ENCODE measurements at places on chromosomes 7 and 10.

DNA sequence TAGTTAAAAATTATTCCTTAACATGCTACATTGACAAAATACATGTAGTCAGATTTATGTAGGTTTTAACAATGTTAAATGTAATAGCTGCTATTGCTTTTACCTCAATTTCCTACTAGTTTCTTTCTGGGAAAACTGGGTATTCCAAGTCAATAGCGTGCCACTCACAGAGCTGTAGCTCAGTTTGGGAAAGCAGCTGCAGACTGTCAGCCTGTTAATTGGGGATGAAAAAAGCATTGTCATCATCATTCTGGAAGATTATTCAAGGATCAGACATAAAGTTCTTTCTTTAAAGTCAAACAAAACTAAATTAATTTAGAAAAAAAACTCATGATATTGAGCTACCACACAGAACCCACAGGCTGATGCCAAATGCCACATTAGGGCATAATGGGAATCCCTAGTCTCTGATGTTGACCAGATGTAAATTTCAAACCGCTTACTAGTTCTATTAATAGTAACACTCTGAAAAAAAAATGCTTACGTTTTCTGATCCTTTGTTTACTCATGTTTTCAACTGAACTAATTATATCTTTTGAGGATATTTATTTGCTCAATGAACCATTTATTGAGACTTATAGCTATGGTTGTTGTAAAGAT, 19.6 kb upstream of the AGMO start:
- no peak overlapping the region for H3K27ac ChIP-seq
- H3K27me3 ChIP-seq = peaks cover 18% of the 10 kb centered on the region
- H3K4me1 ChIP-seq = no peaks in the 10 kb centered on the region
- no peak for DNase-seq
- H3K4me3 ChIP-seq = no peak overlapping the region

GRCh38 chr10:110311357-110311949, 6.7 kb upstream of the SMNDC1 start:
- H3K4me1 ChIP-seq = no peaks in the 10 kb centered on the region
- peak; percentile 77 for DNase-seq
- H3K36me3 ChIP-seq = no peaks in the 10 kb centered on the region
- H3K27me3 ChIP-seq = no peaks in the 10 kb centered on the region
- H3K27ac ChIP-seq = no peak overlapping the region

DNA sequence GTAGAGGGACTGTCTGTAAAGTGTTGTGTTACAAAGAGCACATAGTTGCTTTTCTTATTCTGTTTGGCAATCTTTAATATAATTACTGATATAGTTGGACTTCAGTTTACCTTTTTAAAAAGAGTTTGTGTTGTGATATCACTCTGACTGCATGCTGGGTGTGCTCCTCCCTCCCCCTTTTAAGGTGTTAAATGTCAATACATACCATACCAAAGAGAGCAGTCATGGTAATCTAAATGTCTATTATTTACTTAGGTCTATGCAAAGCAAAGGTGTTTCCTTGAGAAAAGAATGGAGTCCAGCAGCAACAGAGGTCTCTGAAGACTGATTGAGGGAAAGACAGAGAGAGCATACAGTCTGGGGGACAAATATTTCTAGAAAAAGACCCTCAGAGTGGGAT, 275.1 kb upstream of the NRP1 start:
- no peak overlapping the region for H3K27ac ChIP-seq
- no peak for DNase-seq
- H3K4me1 ChIP-seq = peaks cover 7% of the 10 kb centered on the region
- no peaks in the 10 kb centered on the region for H3K27me3 ChIP-seq
- H3K4me3 ChIP-seq = no peak overlapping the region

DNA sequence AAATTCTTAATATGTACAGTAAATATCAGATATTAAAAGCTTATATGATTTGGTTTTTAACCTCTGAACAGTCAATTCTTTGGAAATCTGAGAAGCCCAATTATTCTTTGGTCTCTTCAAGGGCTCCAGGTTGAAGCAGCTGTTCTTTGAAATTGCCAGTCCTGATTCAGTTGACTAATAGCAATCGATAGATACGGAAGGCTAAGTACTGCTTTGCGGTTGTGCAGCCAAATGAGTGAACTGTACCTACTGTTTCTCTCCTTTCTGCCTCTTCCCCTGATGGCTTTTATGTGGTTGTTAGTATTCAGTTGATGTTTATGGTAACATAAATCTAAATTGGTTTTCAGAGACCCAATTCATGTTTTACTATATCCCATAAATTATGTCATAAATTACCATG, 103.1 kb upstream of the RPA3 start:
- no peaks in the 10 kb centered on the region for H3K36me3 ChIP-seq
- H3K4me3 ChIP-seq = no peak overlapping the region
- no peak overlapping the region for H3K27ac ChIP-seq
- no peaks in the 10 kb centered on the region for H3K4me1 ChIP-seq
- DNase-seq = no peak
- no peaks in the 10 kb centered on the region for H3K27me3 ChIP-seq

- no peak overlapping the region for H3K4me3 ChIP-seq
- peaks cover 96% of the 10 kb centered on the region for H3K36me3 ChIP-seq
- no peak for DNase-seq
- no peaks in the 10 kb centered on the region for H3K4me1 ChIP-seq
These were observed 24.9 kb downstream of the POLR3A start for GRCh38 chr10:78004215-78005026.

DNA sequence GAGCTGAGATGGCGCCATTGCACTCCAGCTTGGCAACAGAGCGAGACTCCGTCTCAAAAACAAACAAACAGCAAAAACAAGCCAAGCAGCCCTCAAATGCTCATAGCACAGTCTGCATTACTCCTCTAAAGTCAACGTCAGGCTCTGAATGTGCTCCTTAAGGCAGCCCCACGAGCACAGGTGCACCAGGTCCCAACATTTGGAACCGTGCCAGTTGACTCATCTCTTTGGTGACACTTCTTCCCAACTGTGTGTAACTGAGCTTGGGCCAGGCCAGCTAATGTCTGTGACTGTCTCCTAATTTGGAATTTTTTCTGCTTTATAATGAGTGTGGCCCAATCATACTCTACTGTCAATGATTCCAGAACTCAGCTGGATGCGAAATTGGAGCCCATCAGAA, 66.3 kb upstream of the EFCAB10 start:
- DNase-seq = no peak
- peaks cover 10% of the 10 kb centered on the region for H3K4me1 ChIP-seq
- peaks cover 7% of the 10 kb centered on the region for H3K36me3 ChIP-seq
- no peaks in the 10 kb centered on the region for H3K27me3 ChIP-seq

DNA sequence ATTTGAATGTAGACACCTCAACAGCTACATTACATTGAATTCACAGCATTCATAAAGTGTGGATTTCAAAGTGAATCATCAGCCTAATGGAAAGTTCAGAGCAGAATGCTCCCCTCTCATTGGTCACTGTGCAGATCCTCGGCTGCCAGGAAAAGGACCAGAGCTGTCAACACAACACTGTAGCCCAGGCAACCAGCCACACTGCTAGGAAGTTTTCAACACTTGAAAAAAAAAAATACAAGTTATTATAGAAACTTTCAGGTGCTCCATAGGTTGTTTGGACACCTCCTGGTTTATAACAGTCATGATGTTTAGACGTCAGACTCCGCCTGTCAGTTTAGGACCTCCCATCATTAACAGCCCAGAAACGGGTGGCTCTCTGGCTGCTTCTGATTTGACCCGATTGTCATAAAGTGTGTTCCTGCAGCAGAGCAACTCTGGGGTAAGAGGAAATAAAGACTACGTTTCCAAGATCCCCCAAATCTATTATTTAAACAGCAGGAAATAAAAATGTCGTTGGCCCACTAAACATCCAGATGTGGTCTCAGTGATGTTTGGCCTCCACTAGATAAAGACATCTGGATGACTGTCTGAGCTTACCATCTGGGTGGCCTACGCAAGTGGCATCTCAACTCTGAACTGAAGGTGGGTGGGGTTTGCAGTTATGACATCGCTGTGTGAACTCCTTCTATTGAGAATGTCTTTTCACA, 117.4 kb downstream of the CABCOCO1 start:
- H3K4me1 ChIP-seq = peaks cover 9% of the 10 kb centered on the region
- H3K27ac ChIP-seq = no peak overlapping the region
- H3K36me3 ChIP-seq = no peaks in the 10 kb centered on the region
- no peak overlapping the region for H3K4me3 ChIP-seq
- peak; percentile 38 for DNase-seq

DNA sequence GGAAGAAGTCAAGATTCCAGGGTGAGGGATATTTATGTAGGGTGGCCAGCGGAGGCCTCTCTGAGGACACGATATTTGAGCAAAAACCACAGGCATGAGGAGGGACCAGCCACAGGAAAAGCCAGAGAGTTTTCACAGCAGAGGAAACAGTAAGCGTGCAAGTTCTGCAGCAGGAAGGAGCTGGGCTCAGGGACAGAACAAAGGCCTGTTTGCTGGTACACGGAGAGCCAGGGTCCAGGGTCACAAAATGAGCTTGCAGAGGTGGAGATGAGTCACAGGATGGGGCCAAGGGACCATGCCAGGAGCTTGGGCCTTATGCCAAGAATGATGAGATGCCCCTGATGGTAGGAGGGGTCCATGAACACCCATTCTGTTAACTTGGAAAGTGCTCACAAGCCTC, 283.5 kb downstream of the PLXNA4 start:
- DNase-seq = no peak
- no peak overlapping the region for H3K27ac ChIP-seq
- H3K4me1 ChIP-seq = no peaks in the 10 kb centered on the region
- no peaks in the 10 kb centered on the region for H3K36me3 ChIP-seq

DNA sequence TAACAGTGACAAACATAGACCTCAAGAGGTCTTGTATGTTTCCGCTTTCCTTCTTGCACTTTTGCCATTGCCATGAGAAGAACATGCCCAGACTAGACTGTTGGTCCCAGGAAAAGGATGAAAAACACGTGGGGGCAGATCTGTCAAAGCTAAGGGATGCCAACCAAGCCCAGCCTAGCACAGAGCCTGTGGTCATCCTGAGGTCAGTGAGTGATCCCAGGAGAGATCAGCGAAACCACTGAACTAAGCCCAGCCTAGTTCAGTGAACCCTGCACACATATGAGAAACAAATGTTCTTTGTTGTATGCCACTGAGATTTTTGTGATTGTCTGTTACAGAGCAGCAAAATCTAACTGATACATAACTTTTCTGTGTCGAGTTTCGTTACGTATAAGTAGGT, 718.8 kb downstream of the MAGI2 start:
- H3K27me3 ChIP-seq = peaks cover 33% of the 10 kb centered on the region
- H3K27ac ChIP-seq = no peak overlapping the region
- no peak overlapping the region for H3K4me3 ChIP-seq
- H3K4me1 ChIP-seq = no peaks in the 10 kb centered on the region
- DNase-seq = peak; percentile 0

- H3K27me3 ChIP-seq = no peaks in the 10 kb centered on the region
- peaks cover 10% of the 10 kb centered on the region for H3K4me1 ChIP-seq
- no peak for DNase-seq
- no peaks in the 10 kb centered on the region for H3K36me3 ChIP-seq
- H3K27ac ChIP-seq = no peak overlapping the region
These were observed 52.1 kb downstream of the ADD3 start for GRCh38 chr10:110059925-110060324.

DNA sequence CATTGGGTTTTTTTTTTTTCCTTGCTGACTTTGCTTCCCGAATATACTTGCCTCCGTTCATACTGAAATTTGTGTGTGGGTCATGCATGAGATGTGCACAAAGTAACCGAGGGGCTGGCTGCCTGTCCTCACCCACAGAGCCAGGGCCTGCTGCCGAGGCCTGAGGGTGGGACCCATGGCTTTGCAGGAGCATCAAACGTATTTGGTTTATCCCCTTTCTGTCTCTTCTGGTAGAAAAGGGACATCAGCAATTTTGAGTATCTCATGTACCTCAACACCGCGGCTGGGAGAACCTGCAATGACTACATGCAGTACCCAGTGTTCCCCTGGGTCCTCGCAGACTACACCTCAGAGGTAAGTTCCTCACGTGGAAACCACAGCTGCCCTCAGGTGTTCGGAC, 3.5 kb upstream of the LRRC18 start:
- no peak overlapping the region for H3K27ac ChIP-seq
- peaks cover 8% of the 10 kb centered on the region for H3K27me3 ChIP-seq
- no peak overlapping the region for H3K4me3 ChIP-seq

DNA sequence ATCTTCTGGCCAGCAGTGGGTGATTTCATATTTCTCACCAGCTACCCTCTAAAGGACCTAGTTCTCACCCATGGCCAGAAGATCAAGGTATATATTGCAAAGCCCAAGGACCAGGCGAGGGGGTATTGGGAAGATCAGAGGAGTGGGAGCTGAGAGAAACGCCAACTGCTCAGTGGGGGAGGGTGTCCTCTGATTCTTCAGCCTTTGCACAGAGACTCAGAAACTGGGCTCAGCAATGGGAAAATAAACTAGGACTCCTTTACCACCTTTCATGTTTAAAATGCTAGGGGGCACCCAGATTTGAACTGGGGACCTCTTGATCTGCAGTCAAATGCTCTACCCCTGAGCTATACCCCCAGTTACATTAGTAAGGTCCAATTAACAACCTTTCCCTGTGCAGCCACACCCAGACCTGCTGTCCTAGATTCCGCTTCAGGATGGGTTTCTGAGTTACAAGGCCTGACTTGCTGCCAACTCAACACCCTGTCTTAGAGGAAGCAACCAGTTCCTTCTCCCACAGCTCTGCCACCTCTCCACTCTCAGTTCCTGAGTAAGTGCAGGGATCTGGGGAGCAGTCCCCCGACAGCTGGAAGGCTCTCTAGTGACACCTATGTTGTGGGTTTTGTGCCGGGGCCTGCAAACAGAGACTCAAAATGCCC, 93.5 kb downstream of the ZNF783 start:
- no peak overlapping the region for H3K4me3 ChIP-seq
- H3K36me3 ChIP-seq = no peaks in the 10 kb centered on the region
- peaks cover 4% of the 10 kb centered on the region for H3K27me3 ChIP-seq
- no peaks in the 10 kb centered on the region for H3K4me1 ChIP-seq

DNA sequence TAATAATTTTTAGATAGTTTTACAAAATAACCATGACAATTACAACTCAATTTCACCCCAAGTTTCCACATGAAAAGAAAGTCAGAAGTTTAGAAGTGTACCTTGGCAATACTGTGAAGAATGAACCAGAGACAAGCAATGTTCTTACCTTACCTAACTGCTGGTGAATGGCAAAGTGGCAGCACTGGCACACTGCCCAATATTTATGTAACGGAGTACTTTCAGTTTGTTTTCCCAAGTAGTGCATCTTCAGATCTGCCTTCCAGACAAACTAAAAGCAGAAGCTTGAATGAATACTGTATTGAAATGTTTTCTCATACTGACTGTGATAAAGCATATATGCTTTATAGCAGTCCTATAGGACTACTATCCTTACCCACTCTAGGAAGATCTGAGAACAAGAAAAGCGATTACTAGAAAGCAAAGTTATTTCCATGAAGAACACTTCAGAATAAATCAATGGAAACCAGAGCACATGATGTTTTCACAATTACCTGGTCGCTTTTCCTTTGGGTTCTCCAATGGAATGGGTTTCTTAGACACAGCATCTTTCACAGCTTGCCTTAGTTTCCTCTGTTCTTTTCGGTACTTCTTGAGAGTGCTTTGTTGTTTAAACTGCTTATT, 1.5 kb downstream of the NOC3L start:
- peak; percentile 70 for DNase-seq
- H3K27me3 ChIP-seq = no peaks in the 10 kb centered on the region
- peak overlapping the region; percentile 95 for H3K4me3 ChIP-seq
- no peak overlapping the region for H3K27ac ChIP-seq
- H3K36me3 ChIP-seq = peaks cover 37% of the 10 kb centered on the region

All from MCF 10A (cell line).